H4 (cell line): ENCODE measurements at places on chromosomes 6 and 20. TPM values are rescaled to one million over a fixed set of nuclear protein-coding genes. Genes with fewer than 3 reads are reported as not detected.
A peak's percentile ranks its signal among the peaks of the same experiment; 100 is the strongest.

- DNase-seq: peak; percentile 50
Observed at GRCh38 chr6:70241991-70242420, 60.9 kb downstream of the COL9A1 start.

Gene MYH7B
- total RNA-seq: 0.62 TPM in 1 of 2 replicates, not detected in the other

Gene LAMA5
- 4.4 and 4.5 TPM in 2 replicates for total RNA-seq

Gene SOX4
- 29.5 and 30.4 TPM in 2 replicates for total RNA-seq

Gene NHSL1
- total RNA-seq: 3.1 and 4.4 TPM in 2 replicates

Gene SLC52A3
- 0.12 TPM in 1 of 2 replicates, not detected in the other for total RNA-seq

Gene C6orf132
- not detected in 2 replicates for total RNA-seq
